ENCODE measurements at places on chromosomes 5 and 9.

GRCh38 chr9:79694208-79694607 lies 122.4 kb downstream of the TLE4 start:
- DNase-seq: no peak

GRCh38 chr5:179261301-179262125 lies 83.7 kb downstream of the ADAMTS2 start:
- no peak for DNase-seq

DNA sequence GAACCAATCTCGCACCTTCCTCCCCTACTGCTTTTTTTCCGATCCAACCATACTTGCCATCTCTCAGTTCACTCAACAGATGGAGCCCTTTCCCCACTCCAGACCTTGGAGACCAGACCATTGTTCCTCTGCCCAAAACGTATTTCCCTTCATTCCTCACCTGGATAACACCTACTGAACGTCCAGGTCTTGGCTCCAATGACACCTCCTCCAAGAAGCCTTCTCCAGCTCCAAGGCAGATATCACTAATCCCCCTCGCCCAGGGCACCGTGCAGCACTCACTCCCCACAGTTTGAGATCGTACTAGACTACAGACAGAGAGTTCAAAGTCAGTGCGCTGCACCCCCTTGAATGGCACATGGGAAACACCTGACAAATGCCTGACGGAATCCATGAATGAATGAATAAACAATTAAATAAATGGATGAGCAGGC lies 47.1 kb upstream of the AKNA start:
- DNase-seq: no peak

GRCh38 chr9:127944586-127945218 lies 7.0 kb upstream of the DPM2 start:
- DNase-seq: no peak

DNA sequence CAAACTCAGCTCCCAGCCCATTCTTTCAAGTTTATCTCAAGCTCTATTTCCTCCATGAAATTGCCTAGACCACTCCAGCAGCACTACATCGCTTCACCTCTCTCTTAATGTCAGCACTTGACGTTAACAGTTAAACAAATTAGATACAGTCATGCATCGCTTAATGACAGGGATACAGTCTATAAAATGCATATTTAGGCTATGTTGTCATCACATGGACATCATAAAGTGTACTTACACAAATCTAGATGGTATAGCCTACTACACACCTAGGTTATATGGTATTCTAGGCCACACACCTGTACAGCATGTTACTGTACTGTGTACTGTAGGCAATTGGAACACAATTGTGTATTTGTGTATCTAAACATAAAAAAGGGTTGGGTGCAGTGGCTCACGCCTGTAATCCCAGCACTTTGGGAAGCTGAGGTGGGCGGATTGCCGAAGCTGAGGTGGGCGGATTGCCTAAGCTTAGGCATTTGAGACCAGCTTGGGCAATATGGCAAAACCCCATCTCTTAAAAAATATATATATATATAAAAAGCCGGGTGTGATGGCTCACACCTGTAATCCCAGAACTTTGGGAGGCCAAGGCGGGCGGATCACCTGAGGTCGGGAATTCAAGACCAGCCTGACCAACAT lies 13.4 kb upstream of the PCSK5 start:
- DNase-seq: no peak

GRCh38 chr5:78009937-78010527 lies 233.9 kb upstream of the TBCA start:
- DNase-seq: no peak

Measured in stimulated activated CD8-positive, alpha-beta memory T cell treated with anti-CD3 and anti-CD28 coated beads, Interleukin-2, amount 100 ng/mL, for 48 hours (primary cell).